ENCODE measurements at places on chromosomes 11 and 22.

DNA sequence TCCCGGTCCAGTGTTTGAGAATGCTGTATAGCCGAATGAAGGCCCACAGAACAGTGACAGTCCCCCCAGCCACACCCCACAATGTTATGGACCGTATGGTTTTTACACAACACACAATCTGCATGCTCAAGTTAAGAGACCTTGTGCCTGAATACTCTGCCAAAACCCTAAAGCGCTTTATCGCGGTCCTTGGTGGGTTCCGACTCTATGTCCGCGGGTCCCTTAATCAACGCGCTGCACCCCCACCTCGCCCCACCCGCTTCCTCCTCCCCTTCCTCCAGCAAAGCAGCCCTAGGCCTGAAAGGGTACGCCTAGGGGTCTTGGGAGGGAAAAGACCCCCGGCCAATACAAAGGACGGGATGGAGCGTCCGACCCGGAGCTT, 442 bp downstream of the COPB1 start:
- no peak for DNase-seq

GRCh38 chr11:2251138-2251537, 19.2 kb downstream of the ASCL2 start:
- no peak for DNase-seq

- DNase-seq = no peak
These were observed 84.9 kb downstream of the ME3 start for GRCh38 chr11:86587264-86588193.

DNA sequence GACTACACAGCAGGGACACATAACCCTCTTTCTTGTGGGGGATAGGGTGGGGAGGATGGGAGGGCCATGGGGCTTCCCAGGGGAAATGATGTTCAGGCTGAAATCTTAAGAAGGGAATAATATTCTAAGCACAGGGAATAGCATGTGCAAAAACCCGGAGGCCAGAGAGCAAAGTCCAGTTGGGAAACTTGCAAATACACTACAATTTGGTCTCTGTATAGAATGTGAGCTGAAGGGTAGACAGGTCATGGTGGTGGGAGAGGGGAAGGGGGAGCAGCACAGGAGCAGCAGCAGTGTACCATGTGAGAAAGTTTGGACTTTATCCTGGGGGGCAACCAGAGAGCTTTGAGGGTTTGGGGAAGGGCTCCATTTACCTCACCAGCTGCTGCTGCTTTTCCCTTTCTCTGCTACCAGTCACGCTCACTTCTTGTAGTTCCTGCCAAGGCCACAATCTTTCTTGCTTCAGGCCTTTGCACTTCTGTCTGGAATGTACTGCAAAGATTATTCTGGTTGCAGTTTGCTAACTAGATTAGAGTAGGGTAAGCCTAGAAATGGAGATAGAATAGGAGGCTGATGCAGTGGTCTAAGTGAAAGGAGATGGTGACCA, 43.0 kb downstream of the KREMEN1 start:
- DNase-seq = no peak

DNA sequence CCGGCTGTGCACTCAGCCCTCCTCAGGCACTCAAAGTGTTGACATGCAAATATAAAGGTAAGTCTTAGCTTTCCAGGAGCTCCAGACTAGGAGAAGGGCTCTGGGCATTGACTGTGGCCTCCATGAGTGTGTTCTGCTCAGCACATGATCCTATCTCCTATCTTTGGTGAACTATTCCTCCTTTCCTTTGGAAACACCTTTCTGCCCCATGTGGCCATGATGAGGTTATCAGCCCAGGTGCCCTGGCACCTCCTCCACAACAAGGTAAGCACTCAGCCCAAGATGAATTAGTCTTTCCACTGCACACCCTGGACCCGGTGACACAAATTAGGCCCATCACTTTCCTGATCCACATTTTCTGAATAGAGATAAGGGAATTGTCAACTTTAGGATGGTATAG, 37.9 kb upstream of the LMO1 start:
- DNase-seq = no peak

GRCh38 chr22:38073150-38074130, 10.5 kb downstream of the SLC16A8 start:
- DNase-seq = no peak

DNA sequence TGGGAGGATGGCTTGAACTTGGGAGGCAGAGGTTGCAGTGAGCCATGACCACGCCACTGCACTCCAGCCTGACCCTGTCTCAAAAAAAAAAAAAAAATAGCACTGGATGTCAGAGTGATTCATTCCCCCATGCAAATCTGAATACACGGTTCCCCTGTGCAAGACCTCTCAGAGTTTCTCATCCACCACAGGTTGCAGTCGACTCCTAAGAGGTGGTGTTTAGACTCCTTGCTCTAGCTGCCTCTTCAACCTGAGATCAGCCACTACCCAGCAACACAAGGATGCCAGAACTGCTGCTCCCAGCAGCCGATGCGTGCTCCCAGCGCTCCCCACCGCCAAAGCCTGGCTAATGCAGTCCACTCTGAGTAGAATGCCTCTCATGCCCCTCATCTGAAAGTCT, 97.5 kb downstream of the PARVA start:
- no peak for DNase-seq

DNA sequence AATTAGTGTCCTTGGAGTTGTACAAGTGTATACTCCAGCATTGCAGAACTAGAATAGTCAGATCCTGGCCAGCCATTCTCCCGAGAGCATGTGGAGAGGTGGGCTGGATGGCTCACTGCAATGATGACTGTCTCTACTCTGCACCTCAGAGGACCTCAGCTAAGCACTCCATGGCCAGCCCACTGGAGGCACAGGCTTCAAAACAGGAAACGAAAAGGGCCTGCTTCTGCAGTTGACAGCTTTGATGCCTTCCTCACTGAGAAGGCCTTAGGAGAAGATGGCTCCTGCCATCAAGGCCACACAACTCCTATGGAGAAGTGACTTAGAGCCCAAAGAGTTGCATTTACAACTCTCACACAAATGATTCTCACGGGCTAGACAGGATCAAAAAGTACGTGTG, 9.1 kb downstream of the POLD4 start:
- no peak for DNase-seq

DNA sequence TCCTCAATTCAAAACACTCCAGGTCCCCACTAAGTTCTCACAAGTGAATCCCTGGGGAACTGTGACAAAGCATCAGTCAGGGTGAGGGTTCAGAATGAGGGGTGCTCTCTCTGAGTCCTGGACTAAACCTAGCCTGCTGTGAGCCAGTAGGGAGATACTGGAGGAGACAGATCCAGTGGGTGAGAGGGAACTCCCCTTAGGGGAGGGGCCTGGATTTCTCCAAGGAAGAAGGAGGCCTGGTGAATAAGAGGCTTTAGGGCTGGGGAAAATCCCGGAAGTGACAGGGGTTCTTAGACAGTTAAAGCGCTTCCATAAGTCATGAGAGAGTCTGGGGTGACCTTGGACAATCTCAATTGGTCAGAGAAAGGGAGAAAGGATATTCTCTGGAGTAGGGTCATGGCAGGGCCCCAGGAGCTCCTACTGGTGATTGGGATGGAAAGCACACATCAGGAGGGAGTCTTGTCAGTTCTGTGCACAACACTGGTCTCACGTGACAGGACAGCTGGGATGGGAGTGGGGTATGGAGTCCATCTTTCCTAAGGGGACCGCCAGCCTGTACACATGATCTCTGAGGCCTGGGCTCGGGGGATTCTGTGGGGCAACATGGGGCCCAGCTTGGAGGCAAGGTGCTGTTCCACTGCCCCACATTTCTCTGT, 1.5 kb downstream of the TBC1D10A start:
- no peak for DNase-seq

- DNase-seq = no peak
These were observed 7.9 kb upstream of the ADORA2A start for GRCh38 chr22:24419475-24419850.

DNA sequence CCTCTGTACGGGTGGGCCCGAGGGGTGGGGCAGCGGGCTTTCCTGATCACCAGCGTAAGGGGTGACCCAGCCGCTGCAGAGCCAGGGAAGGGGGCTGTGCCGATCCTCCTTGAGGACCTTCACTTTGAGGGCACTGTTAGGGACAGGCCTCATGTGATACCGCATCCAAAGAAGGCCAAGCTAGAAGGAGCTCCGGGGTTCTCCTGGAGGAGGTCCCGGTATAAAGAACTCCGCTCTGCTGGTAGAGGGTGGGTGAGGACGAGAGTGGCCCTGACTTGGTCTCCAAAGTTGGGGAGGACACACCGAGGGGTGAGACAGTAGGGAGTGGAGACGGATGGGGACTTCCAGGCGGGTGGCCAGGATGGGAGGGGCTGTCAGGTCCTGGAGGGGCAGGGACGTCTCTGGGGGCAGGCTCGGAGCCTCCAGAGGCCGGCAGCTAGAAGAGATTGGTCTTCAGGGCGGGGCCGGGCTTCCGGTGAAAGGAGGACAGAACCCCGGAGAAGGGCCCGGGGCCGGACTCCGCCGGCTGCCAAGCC, 4.6 kb downstream of the PHOX2A start:
- DNase-seq = peak; percentile 52

GRCh38 chr11:67732045-67732787, 57.8 kb upstream of the ALDH3B2 start:
- DNase-seq = no peak

- DNase-seq = no peak
These were observed 13.4 kb downstream of the CKAP5 start for GRCh38 chr11:46832511-46833214.

GRCh38 chr11:67504950-67505581, at the start of gene PITPNM1:
PITPNM1 (minus strand) TSS chr11:67505363; CDS start chr11:67504180, 1,183 bp downstream.
- DNase-seq = peak; percentile 27

DNA sequence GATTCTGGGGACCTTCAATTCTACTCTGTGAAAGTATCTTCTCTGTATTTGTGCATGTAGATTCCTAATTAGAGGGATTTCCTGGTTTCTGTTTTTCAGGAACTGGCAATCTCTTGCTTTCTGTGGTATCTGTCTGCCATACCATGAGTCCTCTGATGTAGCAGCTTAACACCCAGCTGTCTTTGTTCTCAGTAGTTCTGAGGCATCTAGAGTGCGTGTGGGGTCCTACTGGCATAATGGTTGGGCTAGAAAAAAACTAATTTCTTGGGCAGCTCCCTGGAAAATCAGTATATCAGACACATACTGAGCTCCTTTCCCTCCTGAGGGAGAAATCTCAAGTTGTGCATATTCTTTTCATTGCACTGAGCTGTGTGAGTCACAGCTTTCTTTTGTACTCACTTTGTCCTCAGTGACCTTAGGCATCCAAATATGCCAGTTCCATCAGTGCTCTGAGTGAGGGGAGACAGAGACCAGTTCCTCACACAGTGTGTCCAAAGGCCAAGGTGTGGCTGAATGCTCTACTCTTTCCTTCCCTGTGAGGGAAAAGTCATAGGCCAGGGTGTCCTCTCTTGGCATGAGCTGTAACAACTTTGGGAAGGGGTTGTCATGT, 35.5 kb upstream of the SLC22A24 start:
- no peak for DNase-seq

DNA sequence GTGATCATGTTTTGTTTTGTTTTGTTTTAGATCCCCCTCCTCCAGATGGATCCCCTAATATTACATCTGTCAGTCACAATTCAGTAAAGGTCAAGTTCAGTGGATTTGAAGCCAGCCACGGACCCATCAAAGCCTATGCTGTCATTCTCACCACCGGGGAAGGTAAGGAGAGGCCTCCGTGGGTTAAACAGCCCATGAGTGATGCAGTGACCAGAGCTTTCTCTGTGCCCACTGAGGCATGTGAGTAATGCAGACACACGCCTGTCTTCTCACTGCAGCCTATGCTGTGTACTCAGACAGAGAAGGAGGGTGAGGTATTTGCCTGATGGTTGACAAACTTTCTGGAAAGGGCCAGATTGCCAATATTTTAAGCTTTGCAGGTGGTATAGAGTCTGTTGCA, 73.7 kb upstream of the OR4B1 start:
- DNase-seq = no peak

GRCh38 chr11:46463701-46464421, 72.3 kb upstream of the CHRM4 start:
- no peak for DNase-seq

Measured in NCI-H774 (cell line).